ENCODE measurements at places on chromosomes 13 and 19. TPM values are rescaled to one million over a fixed set of nuclear protein-coding genes. Genes with fewer than 3 reads are reported as not detected.

Gene TMEM221
- 6.8 TPM for total RNA-seq

GRCh38 chr13:40483601-40484000 is 182.8 kb downstream of the FOXO1 start:
- H3K4me1 ChIP-seq: peaks cover 19% of the 10 kb centered on the region
- H3K27me3 ChIP-seq: no peaks in the 10 kb centered on the region
- H3K27ac ChIP-seq: no peak overlapping the region
- H3K36me3 ChIP-seq: no peaks in the 10 kb centered on the region
- H3K4me3 ChIP-seq: no peak overlapping the region

- no peaks in the 10 kb centered on the region for H3K36me3 ChIP-seq
- no peaks in the 10 kb centered on the region for H3K4me1 ChIP-seq
- no peaks in the 10 kb centered on the region for H3K27me3 ChIP-seq
- no peak overlapping the region for H3K4me3 ChIP-seq
- no peak for DNase-seq
- no peak overlapping the region for H3K27ac ChIP-seq
These were observed 104.4 kb downstream of the DOCK9 start for GRCh38 chr13:98873377-98874028.

DNA sequence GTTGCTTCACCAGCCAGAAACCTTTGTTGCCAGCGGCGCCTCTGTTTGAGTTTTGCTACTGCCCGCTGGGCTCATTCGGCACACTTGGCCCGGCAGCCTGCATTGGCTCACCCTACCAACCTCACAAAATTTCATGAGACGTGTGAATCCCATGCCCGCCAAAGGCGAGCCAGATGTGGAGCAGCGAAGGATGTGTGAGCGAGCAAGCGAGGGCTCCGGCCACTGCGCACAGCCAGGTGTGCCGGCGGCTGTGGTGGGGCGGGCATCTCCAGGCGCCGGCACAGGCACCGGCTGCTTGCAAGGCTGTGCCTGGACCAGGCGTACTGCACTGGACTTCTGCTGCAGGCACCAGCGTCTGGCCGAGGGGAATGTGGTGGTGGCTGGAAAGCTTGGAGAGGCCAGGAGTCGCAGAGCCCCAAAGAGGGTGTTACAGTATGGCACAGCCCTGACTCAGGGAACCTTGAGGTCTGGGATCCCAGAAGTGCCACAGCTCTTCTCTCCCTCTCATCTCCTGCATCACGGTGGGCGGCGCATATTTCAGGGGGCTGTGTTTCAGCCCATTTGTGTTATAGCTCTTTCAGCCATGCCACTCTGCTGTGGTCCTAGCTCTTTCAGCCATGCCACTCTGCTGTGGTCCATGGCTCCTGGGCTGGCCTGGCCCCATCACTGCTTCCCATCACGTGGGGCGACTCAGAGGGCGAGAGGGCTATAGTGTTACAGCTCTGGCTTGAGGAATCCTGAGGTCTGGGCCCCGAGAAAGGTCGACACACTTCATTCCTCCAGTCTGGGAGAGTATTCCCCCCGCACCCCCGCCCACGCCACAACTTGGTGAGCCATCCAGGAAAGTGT is 592.0 kb upstream of the SLITRK5 start:
- no peaks in the 10 kb centered on the region for H3K4me1 ChIP-seq
- no peak overlapping the region for H3K27ac ChIP-seq
- no peak for DNase-seq

All from adrenal gland (tissue), 19 donors.